ENCODE measurements at places on chromosomes 2 and 18. TPM values are rescaled to one million over a fixed set of nuclear protein-coding genes. Genes with fewer than 3 reads are reported as not detected.

POLR1A gene
- 27.0 TPM for total RNA-seq

- no peaks in the 10 kb centered on the region for H3K4me1 ChIP-seq
- no peak overlapping the region for H3K27ac ChIP-seq
- H3K27me3 ChIP-seq: peaks cover 4% of the 10 kb centered on the region
- no peak for DNase-seq
These were observed 133.8 kb downstream of the ZNF516 start for GRCh38 chr18:76361219-76361618.

DNA sequence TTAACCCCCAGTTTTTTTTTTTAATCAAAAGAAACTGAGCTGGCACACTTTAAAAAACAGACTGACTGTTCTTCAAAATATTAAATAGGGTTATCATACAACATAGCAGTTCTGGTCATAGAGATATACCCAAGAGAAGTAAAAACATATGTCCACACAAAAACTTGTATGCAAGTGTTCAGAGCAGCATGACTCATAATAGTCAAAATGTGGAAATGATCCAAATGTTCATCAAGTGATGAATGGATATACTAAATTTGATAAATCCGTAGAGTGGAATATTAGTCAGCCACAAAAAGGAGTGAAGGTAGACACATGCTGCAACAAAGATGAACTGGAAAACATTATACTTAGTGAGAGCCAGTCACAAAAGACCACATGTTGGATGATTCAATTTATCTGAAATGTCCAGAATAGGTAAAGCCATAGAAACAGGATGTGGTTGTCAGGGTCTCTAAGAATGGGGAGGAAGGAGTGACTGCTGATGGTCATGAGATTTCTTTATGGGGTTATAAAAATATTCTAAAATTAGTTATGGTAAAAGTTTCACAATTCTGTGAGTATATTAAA, 5.1 kb downstream of the SMIM21 start:
- no peaks in the 10 kb centered on the region for H3K4me1 ChIP-seq
- H3K27me3 ChIP-seq: no peaks in the 10 kb centered on the region
- no peak overlapping the region for H3K27ac ChIP-seq
- H3K36me3 ChIP-seq: no peaks in the 10 kb centered on the region
- no peak overlapping the region for H3K4me3 ChIP-seq

IL36G gene
- not detected for total RNA-seq

GRCh38 chr2:100541404-100541803, 21.4 kb upstream of the PDCL3 start:
- H3K27ac ChIP-seq: no peak overlapping the region
- no peaks in the 10 kb centered on the region for H3K36me3 ChIP-seq
- no peak overlapping the region for H3K4me3 ChIP-seq
- peaks cover 8% of the 10 kb centered on the region for H3K27me3 ChIP-seq
- no peak for DNase-seq

ACMSD gene
- not detected for total RNA-seq

GAD1 gene
- not detected for total RNA-seq

DNA sequence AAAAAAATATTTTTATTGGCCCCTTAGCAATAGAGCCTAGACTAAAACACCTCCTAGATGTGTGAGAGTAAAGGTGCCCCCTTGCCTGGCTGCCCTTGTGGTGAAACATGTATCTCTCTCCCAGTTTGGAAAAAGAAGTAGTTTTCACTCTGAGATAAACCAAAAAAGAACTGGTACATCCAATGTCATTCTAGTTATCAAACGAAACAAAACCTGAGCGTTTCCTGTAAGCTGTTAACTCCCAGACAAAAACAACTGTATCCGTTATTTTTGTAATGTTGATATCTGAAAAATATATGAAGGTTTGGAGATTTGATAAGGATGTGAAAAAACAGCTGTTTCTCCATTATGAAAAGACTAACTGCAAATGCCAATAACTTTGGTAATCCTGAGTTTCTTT, 24.3 kb downstream of the HEATR5B start:
- no peak overlapping the region for H3K4me3 ChIP-seq
- peaks cover 3% of the 10 kb centered on the region for H3K36me3 ChIP-seq
- no peaks in the 10 kb centered on the region for H3K27me3 ChIP-seq

DNA sequence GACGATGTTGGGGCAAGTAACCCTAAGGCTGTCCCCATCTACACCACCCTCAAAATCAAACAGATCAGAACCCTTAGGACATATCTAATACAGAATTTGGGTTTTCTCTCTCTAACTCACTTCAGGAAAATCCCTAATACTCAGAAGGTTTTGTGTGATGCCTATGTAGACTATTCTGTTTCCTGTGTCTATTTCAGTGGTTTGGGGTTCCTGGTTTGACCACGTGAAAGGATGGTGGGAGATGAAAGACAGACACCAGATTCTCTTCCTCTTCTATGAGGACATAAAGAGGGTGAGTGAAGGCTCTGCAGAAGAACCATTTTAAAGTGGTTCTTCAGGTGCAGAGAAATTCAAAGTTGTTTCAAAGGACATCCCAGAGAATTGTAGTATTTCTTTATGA, 16.3 kb downstream of the SULT1C2 start:
- no peaks in the 10 kb centered on the region for H3K4me1 ChIP-seq
- H3K27me3 ChIP-seq: no peaks in the 10 kb centered on the region
- H3K27ac ChIP-seq: no peak overlapping the region
- H3K4me3 ChIP-seq: no peak overlapping the region

GRCh38 chr18:21316296-21316695, 74.3 kb downstream of the GREB1L start:
- no peak overlapping the region for H3K4me3 ChIP-seq
- peaks cover 5% of the 10 kb centered on the region for H3K27me3 ChIP-seq
- no peaks in the 10 kb centered on the region for H3K4me1 ChIP-seq

GRCh38 chr2:161371869-161372268, 44.2 kb upstream of the TBR1 start:
- H3K36me3 ChIP-seq: peaks cover 3% of the 10 kb centered on the region
- H3K4me3 ChIP-seq: no peak overlapping the region
- no peaks in the 10 kb centered on the region for H3K27me3 ChIP-seq
- no peaks in the 10 kb centered on the region for H3K4me1 ChIP-seq

GRCh38 chr2:11819235-11819729, 72.8 kb downstream of the LPIN1 start:
- H3K27ac ChIP-seq: no peak overlapping the region
- DNase-seq: no peak
- no peak overlapping the region for H3K4me3 ChIP-seq
- no peaks in the 10 kb centered on the region for H3K27me3 ChIP-seq
- H3K4me1 ChIP-seq: no peaks in the 10 kb centered on the region

SPP2 gene
- not detected for total RNA-seq

DNA sequence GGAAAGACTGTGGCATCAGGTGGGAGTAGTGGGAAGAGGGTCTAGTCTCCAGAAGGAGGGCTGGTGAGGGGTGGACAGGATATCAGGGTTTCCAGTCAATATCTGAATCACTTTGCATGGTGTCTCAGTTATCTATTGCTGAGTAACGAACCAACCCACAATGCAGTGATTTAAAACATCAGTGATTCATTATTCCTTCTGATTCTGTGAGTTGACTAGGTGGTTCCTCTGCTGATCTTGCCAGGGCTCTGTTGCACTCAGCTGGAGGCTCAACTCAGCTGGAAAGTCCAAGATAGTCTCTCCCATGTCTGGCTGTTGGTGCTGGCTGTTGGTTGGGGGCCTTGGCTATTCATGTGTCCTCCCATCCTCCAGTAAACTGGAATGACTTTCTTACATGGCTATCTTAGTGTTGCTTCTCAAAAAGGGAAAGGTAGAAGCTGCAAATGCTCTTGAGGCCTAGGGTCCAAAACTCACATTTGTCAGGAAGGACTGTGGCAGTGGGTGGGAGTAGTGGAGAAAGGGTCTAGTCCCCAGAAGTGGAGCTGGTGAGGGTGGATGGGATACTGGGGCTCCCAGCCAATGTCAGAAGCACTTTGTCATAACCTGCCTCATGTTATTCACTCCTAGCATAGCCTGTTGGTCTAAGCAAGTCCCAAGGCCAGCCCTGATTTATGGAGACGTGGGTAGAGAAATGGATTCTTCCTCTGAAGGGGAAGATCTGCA, 13.9 kb downstream of the IL1F10 start:
- no peak overlapping the region for H3K4me3 ChIP-seq
- H3K27ac ChIP-seq: no peak overlapping the region
- no peaks in the 10 kb centered on the region for H3K4me1 ChIP-seq

DNA sequence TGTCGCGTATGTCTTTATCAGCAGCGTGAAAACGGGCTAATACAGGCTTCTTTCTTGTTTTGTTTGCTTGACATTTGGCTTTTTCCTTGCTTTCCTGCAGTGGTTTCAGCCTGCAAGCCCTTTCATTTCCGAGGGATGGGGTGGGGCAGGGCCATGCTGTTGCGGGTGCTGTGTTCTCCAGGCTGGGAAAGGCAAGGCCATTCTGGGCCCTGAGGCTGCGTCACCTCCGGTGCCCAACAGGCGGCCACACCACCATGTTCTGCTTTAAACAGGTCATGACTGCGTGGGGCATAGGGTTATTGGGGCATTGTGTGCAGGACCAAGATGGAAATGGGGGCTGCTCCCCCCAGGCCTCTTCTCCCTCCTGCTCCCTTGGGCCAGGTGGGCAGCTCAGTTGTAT, 38.6 kb upstream of the PLB1 start:
- H3K4me1 ChIP-seq: peaks cover 2% of the 10 kb centered on the region
- peaks cover 7% of the 10 kb centered on the region for H3K27me3 ChIP-seq
- no peak overlapping the region for H3K4me3 ChIP-seq
- H3K36me3 ChIP-seq: no peaks in the 10 kb centered on the region
- no peak for DNase-seq
- H3K27ac ChIP-seq: no peak overlapping the region

- H3K4me3 ChIP-seq: no peak overlapping the region
- no peaks in the 10 kb centered on the region for H3K36me3 ChIP-seq
- H3K27ac ChIP-seq: no peak overlapping the region
These were observed 23.7 kb upstream of the DSG1 start for GRCh38 chr18:31294199-31294747.

IGFBP5 gene
- 6.6 TPM for total RNA-seq

GRCh38 chr2:81206216-81206615, 901.7 kb upstream of the LRRTM1 start:
- H3K27me3 ChIP-seq: no peaks in the 10 kb centered on the region
- H3K4me3 ChIP-seq: no peak overlapping the region
- no peaks in the 10 kb centered on the region for H3K36me3 ChIP-seq
- H3K27ac ChIP-seq: no peak overlapping the region
- DNase-seq: no peak

Measured in T-cell (primary cell).